Stimulated activated CD8-positive, alpha-beta memory T cell treated with anti-CD3 and anti-CD28 coated beads, Interleukin-4, amount 100 ng/mL, for 48 hours (primary cell): ENCODE measurements at places on chromosomes 2 and 18.

GRCh38 chr2:162579169-162579568 lies 235.2 kb downstream of the GCA start:
- DNase-seq, result no peak

- no peak for DNase-seq
These were observed 121.0 kb upstream of the SMAD7 start for GRCh38 chr18:49071778-49072177.

DNA sequence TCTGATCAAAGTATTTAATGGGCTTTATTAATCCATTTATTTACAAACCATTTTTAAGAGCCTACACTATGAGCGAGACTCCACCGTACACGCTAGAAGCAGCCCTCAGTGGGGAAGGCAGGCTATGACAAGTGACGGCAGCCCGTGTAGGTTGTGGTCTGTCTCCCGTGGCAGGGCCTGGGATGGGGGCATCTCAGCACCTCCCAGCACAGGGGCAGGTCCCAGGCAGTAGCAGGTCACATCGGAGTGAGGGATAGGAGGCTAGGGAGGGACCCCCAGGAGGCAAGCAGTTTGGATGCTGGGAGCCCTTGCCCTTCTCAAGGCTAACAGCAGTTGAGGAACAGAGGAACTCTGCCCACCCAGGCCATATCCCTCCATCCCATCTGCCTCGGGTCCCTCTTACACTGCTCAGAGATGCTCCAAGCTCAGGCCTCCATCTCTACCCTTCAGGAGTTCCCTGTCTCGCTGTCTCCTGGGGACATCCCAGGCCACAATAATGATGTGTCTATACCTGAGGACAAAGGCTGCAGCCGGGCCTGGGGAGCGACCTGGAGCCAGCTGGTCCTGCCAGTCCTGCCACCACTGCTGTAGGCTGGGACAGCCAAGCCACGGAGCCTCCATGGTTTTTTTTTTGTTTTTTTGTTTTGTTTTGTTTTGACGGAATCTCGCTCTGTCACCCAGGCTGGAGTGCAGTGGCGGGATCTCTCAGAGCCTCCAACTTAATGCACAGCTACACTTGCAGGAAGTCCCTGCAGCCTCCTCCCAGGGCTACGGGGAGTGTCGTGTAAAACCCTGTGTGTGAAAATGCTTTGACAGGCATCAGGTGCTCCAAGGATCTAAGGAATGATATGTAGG lies 92.0 kb downstream of the NDUFA10 start:
- DNase-seq, result peak; percentile 12

GRCh38 chr2:203787979-203788378 lies 79.6 kb upstream of the CTLA4 start:
- no peak for DNase-seq

DNA sequence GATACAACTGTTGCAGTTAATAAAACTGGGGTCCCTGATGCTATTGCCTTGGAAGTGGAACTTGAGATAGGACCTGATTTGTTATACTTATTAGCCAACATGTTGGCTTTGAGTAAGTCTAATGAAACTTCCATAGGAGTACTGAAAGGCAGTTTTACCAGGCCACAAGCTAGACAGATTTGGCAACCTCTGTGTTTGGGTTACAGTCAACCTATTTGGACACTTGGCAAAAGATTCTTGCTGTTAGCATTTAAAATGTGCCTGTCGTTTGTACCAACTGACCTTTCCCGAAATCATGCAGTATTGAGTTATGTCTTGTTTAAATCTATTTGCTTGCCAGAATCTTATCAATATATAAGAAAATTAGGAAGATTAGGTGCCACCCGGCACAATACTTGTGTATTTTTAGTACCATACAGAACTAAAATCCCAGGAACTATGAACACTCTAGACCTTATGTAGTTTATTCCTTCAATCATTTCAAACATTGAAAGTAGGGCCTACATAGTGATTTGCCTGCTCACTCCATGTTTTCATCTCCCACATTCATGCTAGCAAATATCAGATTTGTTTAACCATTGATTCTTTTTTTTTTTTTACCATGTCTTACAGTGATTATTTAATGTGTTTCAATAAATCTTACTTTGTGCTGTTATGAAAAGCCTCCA lies 35.5 kb upstream of the UPP2 start:
- DNase-seq, result no peak
